Germinal center (tissue), 1 donor: ENCODE measurements at places on chromosomes 4 and X.
A peak's percentile ranks its signal among the peaks of the same experiment; 100 is the strongest.

- DNase-seq, result peak; percentile 70
These were observed 11.8 kb upstream of the ZNF630 start for GRCh38 chrX:48083212-48083611.

- DNase-seq, result no peak
These were observed 755 bp downstream of the KLHL8 start for GRCh38 chr4:87219632-87220093.

GRCh38 chr4:176927117-176927516 is 134.4 kb upstream of the VEGFC start:
- DNase-seq, result no peak

GRCh38 chr4:150315175-150315574 is 236.9 kb downstream of the DCLK2 start:
- no peak for DNase-seq

DNA sequence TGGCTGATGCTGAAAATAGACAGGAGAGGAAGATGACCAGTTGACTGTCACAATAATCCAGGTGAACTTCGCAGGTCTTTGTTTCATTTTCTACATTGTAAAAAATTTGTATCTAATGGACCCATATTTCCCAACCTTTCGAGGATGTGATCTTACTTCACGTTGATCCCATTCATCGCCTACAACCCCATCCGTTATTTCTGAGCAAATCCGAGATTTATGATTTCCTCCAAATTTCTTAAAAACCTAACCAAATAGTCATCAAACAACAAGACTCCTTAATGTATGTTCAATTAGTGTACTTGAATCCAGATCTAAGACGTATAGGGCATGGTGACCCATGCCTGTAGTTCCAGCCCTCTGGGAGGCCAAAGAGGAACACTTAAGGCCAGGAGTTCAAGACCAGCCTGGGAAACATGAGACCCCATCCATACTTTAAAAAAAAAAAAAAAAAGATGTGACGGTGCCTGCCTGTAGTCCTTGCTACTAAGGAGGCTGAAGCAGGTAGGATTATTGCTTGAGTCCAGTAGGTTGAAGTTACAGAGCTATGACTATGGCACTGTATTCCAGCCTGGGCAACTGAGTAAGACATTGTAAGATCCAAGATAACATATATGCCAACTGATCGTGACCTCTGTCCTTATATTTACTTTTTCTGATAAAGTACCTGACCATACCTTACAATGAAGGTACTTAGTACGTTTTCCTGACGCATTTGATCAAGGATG is 5.7 kb downstream of the RPL9 start:
- DNase-seq, result no peak

DNA sequence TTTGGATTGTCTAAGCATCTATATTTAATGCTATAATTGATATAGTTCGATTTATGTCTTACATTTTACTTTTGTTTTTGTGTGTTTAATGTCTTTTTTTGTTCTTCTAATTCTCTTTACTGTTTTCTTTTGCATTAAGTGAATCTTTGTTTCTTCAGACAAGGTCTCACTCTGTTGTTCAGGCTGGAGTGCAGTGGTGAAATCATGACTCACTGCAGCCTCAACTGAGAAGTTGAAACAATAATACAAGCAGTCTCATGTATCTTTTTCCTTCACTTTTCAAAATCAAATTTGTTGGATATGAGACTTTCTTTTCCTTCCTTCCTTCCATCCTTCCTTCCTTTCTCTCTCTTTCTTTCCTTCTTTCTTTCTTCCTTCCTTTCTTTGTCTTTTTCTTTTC is 1401.6 kb downstream of the ADGRL3 start:
- no peak for DNase-seq

DNA sequence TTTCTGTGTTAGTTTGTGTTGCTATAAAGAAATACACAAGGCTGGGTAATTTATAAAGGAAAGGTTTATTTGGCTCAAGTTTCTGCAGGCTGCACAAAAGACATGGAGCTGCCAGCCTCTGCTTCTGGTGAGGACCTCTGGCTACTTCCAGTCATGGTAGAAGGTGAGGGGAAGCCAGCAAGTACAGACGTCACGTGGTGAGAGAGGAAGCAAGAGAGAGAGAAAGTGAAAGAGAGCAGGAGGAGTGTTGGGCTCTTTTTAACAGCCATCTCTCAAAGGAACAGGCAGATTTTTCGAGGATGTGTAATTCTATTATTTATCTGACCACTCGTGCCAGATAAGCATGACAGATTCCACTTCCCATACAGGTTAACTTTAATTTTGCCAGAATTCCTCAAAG is 1199.1 kb downstream of the ADGRL3 start:
- DNase-seq, result no peak

DNA sequence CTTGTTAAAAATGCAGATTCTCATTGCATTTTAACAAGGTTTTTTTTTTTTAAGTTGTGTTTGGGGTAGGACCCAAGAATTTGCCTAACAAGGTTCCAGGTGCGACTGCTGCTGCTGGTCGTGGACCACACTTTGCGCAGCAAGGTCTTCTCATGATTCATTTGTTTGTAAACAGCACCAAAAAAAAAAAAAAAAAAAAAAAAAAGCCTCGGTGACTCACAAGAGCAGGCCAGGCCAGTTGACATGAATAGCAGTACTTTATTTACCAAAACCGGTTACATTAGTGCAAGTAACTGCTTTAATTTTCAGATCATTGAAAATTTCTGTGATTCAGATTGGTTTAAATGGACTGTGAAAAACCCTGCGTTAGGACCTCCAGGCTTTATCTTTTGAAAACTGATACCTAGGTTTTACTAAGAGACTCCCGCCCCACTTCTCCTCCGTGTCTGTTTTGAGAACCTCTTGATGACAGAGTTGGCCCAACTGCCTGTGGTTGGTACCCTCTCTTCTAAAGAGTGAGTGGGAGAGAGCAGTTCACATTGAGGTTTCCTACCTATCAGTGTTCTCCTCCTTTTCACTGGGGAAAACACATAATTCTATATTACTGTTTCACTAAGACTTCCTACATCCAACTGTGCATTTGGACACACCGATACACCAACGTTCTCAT is 86.2 kb downstream of the PHEX start:
- no peak for DNase-seq

DNA sequence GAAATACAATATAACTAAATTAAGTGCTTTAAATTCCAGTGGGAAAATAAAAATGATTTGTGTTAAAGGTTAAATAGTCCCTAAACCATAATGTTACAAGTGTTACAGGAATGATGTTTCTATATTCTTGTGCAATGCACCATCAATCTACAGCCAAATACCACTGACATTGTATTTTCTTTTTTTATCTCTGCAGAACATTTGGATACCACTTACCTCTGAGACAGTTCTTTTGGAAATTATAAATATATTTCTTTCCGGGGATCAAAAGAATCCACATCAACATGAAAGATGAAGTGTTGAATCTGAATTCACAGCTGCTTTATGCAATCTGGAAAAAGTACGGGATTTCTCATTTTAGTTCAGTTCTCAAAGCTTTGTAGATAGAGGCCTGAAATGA is 518.3 kb upstream of the AGA start:
- DNase-seq, result no peak

DNA sequence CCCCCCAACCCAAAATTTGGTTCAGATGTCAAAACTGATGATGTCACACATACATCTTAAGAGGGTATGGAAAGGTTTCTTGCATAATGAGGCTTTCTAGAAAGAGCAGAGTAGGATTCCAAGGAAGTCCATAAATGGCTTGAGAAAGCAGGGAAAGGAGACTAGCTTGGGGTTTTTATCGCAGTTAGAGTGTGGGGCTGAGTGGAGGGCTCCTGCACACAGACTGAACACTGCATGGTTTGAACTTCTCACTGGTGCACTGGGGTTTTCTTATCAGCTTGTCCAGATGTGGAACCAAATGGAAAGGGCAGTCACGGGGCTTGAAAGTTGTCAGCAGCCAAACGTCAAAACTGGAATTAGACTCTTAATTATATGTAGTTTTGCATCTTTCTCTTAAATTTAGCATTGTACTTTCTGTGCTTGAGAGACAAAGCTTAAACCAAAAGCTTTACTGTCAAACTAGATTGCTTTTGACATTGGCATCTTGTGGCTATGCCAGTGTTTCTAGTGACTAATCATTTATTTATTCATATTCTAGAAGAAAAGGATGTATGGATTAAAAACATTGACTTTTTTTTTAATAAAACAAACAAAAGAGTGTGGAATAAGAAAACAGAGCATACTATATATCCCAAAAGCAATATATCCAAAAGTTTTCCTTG is 78.3 kb upstream of the STIM2 start:
- DNase-seq, result no peak

DNA sequence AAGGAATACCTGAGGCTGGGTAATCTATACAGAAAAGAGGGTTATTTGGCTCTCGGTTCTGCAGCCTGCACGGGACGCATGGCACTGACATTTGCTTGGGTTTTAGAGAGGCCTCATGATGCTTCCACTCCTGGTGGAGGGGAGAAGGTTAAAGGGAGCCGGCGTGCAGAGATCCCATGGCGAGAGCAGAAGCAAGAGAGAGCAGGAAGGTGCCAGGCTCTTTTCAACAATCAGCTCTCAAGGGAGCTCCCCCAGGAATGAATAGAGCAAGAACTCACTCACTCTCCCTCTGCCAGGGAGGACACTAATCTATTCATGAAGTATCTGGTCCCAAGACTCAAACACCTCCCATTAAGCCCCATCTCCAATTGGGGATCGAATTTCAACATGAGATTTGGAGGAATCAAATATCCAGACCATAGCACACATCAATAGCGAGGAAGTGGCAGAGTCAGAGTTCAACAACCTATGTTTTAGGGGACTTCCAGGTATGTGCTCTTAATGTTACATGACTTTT is 109.8 kb downstream of the SORBS2 start:
- no peak for DNase-seq

- DNase-seq, result no peak
These were observed 11.9 kb downstream of the HTT-AS start for GRCh38 chr4:3062471-3062870.

DNA sequence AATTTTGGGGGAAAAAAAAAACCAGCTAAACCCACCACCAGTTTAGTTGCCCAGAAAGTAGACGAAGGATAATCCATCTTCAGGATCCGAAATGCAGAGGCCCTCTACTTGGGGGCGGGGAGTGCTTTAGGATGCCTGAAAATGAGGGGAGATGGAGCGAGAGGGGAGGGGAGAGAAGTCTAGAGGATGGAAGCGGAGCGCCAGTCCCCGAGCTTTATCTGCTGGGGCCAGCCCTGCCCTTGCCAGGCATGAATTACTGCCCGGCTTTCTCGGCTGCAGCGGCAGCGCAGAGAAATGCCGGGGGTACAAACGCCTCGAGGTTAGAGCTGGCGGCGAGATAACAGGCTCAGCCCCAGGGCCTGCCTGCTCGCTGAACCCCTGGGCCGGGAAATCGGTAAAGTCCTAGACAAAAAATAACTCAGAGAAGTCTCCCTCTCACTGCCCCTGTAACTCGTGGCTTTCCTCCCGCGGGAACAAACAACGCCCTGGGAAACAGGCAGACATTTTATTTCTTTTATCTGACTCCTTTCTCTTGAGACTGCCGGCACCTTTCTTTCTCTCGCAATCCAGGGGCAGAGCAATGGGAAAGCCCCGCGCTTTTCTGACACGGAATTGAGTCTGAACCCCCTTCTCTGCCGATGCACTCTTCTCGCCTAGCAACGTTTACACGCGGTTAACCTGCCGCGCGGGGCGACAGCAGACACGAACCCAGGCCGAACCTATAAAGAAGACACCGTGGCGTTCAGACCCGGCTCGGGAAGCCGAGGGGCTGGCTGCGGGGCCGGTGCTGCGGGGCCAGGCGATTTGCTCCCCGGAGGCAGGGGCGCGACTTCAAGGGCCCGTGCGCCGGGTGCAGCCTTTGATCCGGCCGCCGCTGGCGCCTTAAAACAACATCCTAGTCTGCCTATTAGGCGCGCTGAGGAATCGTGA is 3.1 kb upstream of the MSX1 start:
- no peak for DNase-seq

GRCh38 chrX:72330131-72330530 is 24.4 kb upstream of the CITED1 start:
- DNase-seq, result no peak

DNA sequence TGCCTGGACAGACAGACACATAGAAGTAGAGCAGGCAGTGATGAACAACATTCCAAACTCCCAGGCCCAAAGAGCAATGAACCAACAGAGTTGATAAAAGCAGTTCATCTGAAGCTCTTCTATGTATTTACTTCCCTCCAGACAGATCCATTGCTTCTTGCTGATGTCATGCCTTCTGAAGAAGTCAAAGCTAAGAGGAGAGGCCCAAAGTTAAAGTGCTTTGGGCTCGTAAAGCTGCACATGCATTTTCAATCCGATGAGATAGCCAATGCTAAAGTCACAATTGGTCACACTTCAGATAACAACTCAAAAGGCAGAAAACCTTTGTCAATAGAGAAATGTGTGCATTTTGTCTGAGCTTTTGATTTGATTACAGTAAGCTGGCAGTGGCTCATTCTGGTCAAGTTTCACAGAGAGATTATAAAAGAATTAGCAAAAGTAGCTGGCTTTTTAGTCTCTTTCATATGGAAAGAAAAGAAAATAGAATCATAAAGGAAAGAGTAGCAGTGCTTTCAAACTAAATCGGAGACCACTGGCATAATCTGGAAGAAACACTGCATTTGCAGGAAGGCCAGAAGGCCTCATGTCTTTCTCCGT is 82.0 kb downstream of the GPC4 start:
- DNase-seq, result no peak

- DNase-seq, result no peak
These were observed 43.7 kb downstream of the NLGN4X start for GRCh38 chrX:6184900-6185515.

DNA sequence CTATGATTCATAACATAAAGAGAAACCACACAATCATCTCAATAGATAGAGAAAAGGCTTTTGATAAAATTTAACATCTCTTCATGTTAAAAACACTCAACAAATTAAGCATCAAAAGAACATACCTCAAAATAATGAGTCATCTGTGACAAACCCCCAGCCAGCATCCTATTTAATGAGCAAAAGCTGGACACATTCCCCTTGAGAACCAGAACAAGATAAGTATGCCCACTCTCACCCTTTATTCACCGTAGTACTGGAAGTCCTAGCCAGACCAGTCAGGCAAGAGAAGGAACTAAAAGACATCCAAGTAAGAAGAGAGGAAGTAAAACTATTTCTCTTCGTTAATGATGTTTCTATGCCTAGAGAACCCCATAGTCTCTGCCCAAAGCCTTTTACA is 507.2 kb downstream of the PABPC4L start:
- no peak for DNase-seq

DNA sequence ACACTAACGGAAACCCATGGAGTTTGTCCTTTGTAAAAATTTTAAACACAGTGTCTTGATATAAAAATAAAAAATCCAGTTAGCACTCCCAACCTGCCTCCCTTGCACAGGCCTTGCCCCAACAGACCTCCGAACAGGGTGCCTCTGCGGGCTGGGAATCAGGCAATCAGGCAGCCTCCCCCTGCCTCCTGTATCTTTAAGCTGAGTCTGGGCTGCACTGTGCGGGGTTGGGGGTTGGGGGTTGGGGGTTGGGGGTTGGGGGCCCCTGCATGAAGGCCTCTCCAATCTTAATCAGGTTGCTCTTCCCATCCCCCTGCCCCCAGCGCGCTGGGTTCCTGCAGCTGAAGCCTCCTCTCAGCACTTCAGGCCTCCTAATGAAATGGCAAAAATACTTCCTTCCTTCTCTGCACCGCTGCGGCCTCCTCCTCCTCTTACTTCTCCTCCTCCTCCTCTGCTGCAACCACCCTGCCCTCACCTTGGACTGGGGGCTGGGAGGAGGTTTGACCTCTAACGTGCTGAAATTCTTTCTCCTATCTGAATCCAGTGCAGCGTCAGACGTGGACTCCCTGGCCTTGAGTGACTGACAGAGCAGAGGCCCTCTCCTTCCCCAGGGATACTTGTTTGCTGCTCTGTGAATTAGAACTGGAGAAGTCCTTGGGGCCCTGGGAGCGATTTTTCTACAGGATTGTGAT is 26.6 kb downstream of the NLGN3 start:
- no peak for DNase-seq
